ENCODE measurements at places on chromosomes 11 and 22. TPM values are rescaled to one million over a fixed set of nuclear protein-coding genes. Genes with fewer than 3 reads are reported as not detected.

Gene SORL1
- total RNA-seq, result 0.09 TPM

Gene HSPB2
- total RNA-seq, result 1.2 TPM

Gene PATE1
- not detected for total RNA-seq

Gene NCF4
- total RNA-seq, result not detected

Gene CRYAB
- total RNA-seq, result 88.3 TPM

Gene SGSM1
- total RNA-seq, result under 0.01 TPM

Gene LRRC56
- total RNA-seq, result 0.12 TPM

Gene FAM227A
- total RNA-seq, result 1.8 TPM

Gene GLYATL1B
- not detected for total RNA-seq

Gene CCDC83
- not detected for total RNA-seq

Gene MMP12
- not detected for total RNA-seq

Gene CREB3L1
- 60.9 TPM for total RNA-seq

Gene MRGPRF
- total RNA-seq, result 24.3 TPM

Gene FREY1
- not detected for total RNA-seq

Gene TSGA10IP
- not detected for total RNA-seq

Gene ATP5MG
- 55.3 TPM for total RNA-seq

Gene TSPO
- total RNA-seq, result 709 TPM

Gene TMPRSS6
- 0.12 TPM for total RNA-seq

Gene SYCE3
- total RNA-seq, result not detected

Gene DKK3
- 45.8 TPM for total RNA-seq

Gene KRTAP5-9
- not detected for total RNA-seq

Gene SYT12
- 1.5 TPM for total RNA-seq

Gene NAALAD2
- total RNA-seq, result 2.7 TPM

Gene RAB36
- 2.5 TPM for total RNA-seq

Gene DAGLA
- 1.9 TPM for total RNA-seq

Gene EMID1
- 6.8 TPM for total RNA-seq

Gene MYEOV
- not detected for total RNA-seq

Gene SF3A1
- total RNA-seq, result 25.2 TPM

Gene FAM180B
- 1.3 TPM for total RNA-seq

Gene GNAZ
- total RNA-seq, result 0.93 TPM

Gene OAF
- total RNA-seq, result 79.8 TPM

Gene CRYBA4
- not detected for total RNA-seq

Gene SYT13
- not detected for total RNA-seq

Gene SHISA8
- not detected for total RNA-seq

Gene PGM2L1
- total RNA-seq, result 1.1 TPM

Gene TSSC4
- 39.7 TPM for total RNA-seq

Gene PRODH
- 13.6 TPM for total RNA-seq

Gene PPP1R14B
- 184 TPM for total RNA-seq

Gene C22orf31
- total RNA-seq, result not detected

Gene CECR2
- 0.58 TPM for total RNA-seq

Gene DCHS1
- 2.3 TPM for total RNA-seq

Gene THY1
- 438 TPM for total RNA-seq

Gene USH1C
- not detected for total RNA-seq

Gene SCN2B
- total RNA-seq, result not detected

Gene KREMEN1
- total RNA-seq, result 3.7 TPM

Gene TMEM121B
- not detected for total RNA-seq

Gene MYOD1
- 0.51 TPM for total RNA-seq

Gene MS4A14
- not detected for total RNA-seq

Gene ADSL
- 135 TPM for total RNA-seq

Gene A4GALT
- total RNA-seq, result 30.9 TPM

Gene MTCH2
- 80.5 TPM for total RNA-seq

Gene PRR33
- not detected for total RNA-seq

Gene LIN7C
- 15.7 TPM for total RNA-seq

Gene MAP6
- 6.1 TPM for total RNA-seq

Gene PKP3
- 11.9 TPM for total RNA-seq

Gene P2RY6
- not detected for total RNA-seq
